CD4-positive, alpha-beta memory T cell (primary cell): ENCODE measurements at places on chromosomes 16 and 17.
A peak's percentile ranks its signal among the peaks of the same experiment; 100 is the strongest.

GRCh38 chr16:87416826-87417527 is 24.8 kb downstream of the MAP1LC3B start:
- DNase-seq, result peak; percentile 40

DNA sequence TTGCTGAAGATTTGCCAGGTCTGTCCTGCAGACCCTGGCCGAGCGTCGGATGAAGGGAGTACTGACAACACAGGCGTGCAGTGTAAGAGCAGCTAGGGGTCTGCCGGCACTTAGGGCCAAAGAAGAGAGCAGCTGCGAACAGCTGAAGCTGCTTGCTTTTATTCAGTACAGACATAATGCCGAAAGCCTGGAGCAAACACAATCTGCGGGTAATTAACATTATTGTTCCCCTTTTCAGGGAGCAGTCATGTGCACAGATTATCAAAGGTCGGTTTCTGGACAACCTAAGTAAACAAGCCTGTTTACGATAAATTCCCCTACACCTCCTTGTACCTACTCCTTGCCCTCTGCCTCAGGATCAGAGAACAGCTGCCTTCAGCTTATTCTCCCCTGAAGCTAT is 12.0 kb upstream of the KRT23 start:
- DNase-seq, result no peak

- no peak for DNase-seq
Measured at GRCh38 chr16:68907781-68908181, 64.5 kb downstream of the TANGO6 start.

- no peak for DNase-seq
Measured at GRCh38 chr16:49534901-49535610, 161.5 kb downstream of the C16orf78 start.

- DNase-seq, result no peak
Measured at GRCh38 chr17:66431910-66432309, 129.5 kb downstream of the PRKCA start.

GRCh38 chr17:81916234-81917001 is 1.6 kb downstream of the SIRT7 start:
- no peak for DNase-seq

DNA sequence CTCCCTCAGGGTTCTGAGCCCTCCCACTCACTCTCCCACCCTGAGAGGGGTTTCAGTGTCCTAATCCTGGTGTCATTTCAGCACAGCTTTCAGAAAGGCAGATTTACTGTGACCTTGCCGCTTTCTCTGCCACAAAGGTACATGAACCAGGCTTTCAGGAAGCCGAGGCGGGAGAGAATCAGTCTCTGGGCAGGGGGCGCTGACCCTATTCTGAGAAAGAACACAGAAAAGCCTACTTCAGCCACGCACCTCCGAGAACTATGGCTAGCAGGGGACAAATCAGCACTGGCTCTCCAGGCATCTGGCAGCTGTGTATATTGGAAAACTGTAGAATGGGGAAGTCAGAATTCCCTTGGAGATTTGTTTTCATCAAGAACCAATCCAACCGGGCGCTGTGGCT is 57.7 kb upstream of the BCAR1 start:
- DNase-seq, result no peak

- no peak for DNase-seq
Measured at GRCh38 chr16:85082173-85083050, 29.9 kb downstream of the CIBAR2 start.

- peak; percentile 54 for DNase-seq
Measured at GRCh38 chr16:30949650-30950515, 1.0 kb downstream of the ORAI3 start.

- DNase-seq, result no peak
Measured at GRCh38 chr17:35645923-35646322, 58.8 kb downstream of the AP2B1 start.

GRCh38 chr16:50173316-50173715 is 20.2 kb downstream of the TENT4B start:
- no peak for DNase-seq

- DNase-seq, result no peak
Measured at GRCh38 chr17:59796785-59797205, 89.3 kb downstream of the VMP1 start.

- DNase-seq, result no peak
Measured at GRCh38 chr17:58413684-58414083, 3.6 kb downstream of the RNF43 start.

DNA sequence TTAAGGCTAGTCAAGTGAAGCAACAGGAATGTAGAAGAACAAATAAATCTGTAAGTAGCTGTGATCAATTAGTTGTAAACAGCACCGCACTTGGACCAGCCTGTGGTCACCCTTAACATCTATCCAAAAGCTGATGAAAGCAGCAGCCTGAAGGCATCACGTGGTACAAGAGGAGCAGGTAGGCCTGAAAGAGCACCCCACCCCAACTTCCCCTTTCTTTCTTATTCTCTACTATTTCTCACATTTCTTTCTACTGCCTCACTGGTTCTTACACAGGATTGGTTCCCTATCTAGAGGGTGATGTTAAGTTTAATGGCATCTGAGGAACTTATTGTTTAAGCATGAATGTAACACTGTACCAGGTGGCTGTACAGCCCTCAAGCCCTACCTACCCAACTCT is 42.6 kb upstream of the CLEC18B start:
- no peak for DNase-seq

- no peak for DNase-seq
Measured at GRCh38 chr16:75647112-75647491, 363 bp downstream of the KARS1 start.

DNA sequence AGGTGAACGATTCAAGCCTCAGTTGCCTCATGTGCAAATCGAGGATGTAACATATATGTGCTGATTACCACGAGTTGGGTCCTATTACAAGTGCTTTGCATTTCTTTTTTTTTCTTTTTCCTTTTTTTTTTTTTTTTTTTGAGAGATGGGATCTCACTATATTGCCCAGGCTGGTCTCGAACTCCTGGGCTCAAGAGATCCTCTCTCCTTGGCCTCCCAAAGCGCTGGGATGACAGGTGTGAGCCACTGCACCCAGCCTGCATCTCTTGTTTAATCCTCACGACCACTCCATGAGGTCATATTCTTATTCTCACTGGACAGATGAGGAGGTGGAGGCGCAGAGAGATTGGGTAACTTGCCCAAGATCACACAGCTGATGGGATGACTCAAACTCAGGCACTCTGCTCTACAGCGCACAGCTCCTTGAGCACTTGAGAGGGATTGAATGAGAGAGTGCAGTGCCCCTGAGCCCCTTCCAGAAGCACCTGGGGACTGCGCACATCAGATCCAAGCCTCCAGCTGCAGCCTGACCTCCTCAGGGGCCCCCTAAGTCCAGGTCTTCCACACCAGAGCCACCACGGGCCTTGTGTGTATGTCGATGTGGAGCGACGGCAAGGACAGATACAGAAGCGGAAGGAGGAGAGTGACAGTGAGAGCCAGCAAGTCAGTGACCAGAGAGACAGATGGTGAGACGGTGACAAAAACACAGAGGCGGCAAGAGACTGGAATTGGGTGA is 4.9 kb downstream of the STX1B start:
- no peak for DNase-seq

GRCh38 chr16:77684181-77684526 is 38.2 kb upstream of the NUDT7 start:
- no peak for DNase-seq

DNA sequence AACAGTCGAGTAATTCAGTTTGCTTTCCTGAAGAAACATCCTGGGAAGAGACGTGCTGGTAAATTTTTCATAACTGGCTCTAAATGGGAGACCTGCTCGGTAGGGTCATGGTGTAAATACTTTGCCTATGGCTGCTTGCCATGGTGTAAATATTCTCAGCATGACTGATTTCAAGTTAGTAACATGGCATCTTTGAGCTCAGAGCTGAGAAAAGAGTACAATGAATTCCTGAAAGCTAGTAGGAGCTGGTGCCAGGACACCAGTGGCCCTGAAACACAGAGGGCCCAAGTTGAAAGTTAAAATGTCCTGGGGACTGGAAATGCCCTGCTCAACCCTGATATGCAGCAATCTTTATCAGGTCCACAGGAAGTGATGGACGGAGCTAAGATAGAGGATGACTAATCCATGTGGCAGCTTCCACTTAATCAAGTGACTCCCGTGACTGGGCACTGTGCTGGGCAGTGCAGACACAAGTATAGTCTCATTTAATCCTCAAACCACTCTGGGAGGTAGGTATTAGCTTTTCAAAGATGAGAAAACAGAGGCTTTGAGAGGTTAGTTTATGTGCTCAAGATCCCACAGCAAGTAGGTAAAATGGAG is 130.1 kb upstream of the ADAMTS18 start:
- no peak for DNase-seq

GRCh38 chr17:39002991-39003715 is 36.0 kb upstream of the FBXO47 start:
- peak; percentile 53 for DNase-seq

DNA sequence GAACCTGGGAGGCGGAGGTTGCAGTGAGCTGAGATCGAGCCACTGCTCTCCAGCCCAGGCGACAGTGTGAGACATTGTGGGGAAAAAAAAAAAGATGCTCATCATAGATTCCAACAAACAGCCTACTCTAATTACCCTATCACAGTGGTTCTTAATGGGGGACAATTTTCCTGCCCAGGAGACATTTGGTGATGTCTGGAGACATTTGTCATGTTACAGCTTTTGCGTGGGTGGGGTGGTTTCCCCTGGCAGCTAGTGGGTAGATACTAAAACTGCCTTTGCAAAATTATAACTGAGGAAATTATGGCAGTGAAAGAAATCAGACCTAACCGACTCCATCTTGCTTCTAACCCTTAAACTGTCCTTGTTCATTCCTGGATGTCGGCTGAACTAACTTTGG is 92.5 kb upstream of the RBL2 start:
- DNase-seq, result no peak

DNA sequence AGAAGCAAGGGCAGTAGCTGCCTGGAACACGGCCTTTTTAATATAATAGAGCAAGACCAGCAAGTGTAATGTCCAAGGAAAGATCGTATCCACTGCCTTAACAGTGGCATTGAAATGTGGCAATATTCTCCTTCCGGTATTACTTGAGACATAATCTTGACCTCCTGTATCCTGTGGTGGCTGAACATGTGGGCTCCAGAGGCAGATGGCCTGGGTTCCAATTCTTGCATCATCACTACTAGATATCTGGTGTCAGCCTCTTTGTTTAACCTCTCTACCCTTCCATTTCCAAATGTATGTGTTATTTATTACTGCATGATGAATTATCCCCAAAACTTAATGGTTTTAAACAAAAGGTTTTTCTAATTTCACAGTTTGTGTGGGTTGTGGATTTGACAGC is 3.5 kb upstream of the CDYL2 start:
- DNase-seq, result no peak

- DNase-seq, result no peak
Measured at GRCh38 chr17:55330344-55330933, 65.7 kb downstream of the HLF start.

GRCh38 chr17:18331879-18332278 is 16.8 kb downstream of the SMCR8 start:
- no peak for DNase-seq

DNA sequence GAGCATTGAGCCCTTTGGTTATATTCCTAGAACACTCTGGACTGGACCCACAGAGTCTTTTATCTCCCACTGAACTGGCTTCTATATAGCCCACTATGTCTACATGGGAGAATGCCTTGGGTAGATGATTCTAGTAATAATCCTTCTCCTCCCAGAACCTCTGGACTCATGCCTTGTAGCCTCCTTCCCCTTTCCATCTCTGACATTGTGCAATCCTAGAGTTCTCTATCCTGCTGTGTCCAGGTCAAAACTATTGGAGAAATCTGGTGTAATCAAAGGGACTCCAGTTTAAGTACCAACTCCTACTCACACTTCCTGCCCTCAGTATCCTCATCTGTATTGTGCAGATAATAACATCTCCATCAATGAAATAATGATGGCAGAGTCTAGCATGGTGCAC is 9.1 kb downstream of the RCVRN start:
- DNase-seq, result no peak

DNA sequence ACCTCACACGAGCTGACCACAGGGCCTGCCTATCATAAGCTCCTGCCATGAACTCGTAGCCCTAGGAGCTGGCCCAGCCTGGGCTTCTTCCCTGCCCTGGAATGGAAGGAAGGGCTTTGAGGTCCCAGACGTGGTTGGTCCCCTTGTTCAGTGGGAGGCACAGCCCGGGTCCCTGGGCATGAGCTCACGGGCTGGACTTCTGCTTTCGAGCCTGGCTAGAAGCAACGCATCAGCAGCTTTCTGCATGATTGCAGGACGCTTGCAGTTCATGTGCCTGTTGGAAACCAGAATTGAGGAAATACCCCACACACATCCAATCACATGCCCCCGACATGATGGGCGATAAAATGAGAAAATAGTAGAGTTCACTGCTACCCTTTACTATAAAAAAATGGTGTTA is 293.3 kb downstream of the MAF start:
- no peak for DNase-seq

- no peak for DNase-seq
Measured at GRCh38 chr17:57315061-57316015, 59.0 kb downstream of the MSI2 start.

GRCh38 chr16:3051494-3051893 is 5.1 kb downstream of the MMP25 start:
- no peak for DNase-seq

GRCh38 chr17:28119046-28119445 is 76.6 kb downstream of the NLK start:
- no peak for DNase-seq

GRCh38 chr17:72587773-72588511 is 467.1 kb downstream of the SOX9 start:
- DNase-seq, result peak; percentile 38

- no peak for DNase-seq
Measured at GRCh38 chr17:76943781-76944213, 75.6 kb downstream of the MGAT5B start.

DNA sequence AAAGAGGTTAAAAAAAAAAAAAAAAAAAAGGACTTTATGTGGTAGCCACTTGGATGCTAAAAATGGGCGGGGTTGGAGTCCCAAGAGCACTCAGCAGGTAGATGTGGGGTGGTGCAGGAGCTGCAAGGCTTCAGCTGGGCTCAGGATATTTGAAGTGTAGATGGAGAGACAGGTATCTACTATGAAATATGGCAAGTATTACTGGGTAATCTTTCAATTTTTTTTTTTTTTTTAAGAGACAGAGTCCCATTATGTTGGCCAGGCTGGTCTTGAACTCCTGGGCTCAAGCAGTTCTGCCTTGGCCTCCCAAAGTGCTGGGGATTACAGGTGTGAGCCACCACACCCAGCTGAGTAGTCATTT is 7.6 kb downstream of the TUFM start:
- DNase-seq, result no peak

DNA sequence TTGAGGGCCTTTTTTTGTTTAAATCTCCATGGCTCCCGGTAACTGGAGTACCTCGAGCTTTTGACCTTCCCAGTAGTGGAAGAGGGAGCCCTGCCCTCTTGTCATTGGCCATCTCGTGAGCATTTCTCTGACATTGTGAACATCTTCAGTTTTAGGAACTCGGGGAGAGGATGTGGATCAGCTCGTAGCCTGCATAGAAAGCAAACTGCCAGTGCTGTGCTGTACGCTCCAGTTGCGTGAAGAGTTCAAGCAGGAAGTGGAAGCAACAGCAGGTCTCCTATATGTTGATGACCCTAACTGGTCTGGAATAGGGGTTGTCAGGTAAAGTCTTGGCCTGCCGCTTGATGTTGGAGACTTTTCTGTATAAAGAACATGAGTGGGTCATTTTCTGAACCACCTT is 24.3 kb downstream of the NTAN1 start:
- no peak for DNase-seq

GRCh38 chr17:12519956-12520594 is 145.6 kb upstream of the MYOCD start:
- DNase-seq, result no peak
